ENCODE measurements at places on chromosomes 3 and 15. TPM values are rescaled to one million over a fixed set of nuclear protein-coding genes. Genes with fewer than 3 reads are reported as not detected.

- DNase-seq: no peak
Observed at GRCh38 chr3:117097351-117097750, 387.8 kb downstream of the TUSC7 start.

The ECE2 gene
- 0.19 TPM for total RNA-seq

GRCh38 chr3:172635588-172635987, 75.3 kb downstream of the NCEH1 start:
- no peak for DNase-seq

GRCh38 chr15:38048001-38048455, 113.6 kb downstream of the TMCO5A start:
- DNase-seq: no peak

GRCh38 chr3:178420033-178420432, 116.2 kb upstream of the KCNMB2 start:
- DNase-seq: no peak

GRCh38 chr3:82087958-82088357, 326.5 kb upstream of the GBE1 start:
- no peak for DNase-seq

DNA sequence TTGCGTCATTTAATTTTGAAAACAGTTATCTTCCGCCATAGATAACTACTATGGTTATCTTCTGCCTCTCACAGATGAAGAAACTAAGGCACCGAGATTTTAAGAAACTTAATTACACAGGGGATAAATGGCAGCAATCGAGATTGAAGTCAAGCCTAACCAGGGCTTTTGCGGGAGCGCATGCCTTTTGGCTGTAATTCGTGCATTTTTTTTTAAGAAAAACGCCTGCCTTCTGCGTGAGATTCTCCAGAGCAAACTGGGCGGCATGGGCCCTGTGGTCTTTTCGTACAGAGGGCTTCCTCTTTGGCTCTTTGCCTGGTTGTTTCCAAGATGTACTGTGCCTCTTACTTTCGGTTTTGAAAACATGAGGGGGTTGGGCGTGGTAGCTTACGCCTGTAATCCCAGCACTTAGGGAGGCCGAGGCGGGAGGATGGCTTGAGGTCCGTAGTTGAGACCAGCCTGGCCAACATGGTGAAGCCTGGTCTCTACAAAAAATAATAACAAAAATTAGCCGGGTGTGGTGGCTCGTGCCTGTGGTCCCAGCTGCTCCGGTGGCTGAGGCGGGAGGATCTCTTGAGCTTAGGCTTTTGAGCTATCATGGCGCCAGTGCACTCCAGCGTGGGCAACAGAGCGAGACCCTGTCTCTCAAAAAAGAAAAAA, 1.2 kb downstream of the B2M start:
- peak; percentile 94 for DNase-seq

The CCNB2 gene
- total RNA-seq: 3.0 TPM

The RTP3 gene
- total RNA-seq: not detected

DNA sequence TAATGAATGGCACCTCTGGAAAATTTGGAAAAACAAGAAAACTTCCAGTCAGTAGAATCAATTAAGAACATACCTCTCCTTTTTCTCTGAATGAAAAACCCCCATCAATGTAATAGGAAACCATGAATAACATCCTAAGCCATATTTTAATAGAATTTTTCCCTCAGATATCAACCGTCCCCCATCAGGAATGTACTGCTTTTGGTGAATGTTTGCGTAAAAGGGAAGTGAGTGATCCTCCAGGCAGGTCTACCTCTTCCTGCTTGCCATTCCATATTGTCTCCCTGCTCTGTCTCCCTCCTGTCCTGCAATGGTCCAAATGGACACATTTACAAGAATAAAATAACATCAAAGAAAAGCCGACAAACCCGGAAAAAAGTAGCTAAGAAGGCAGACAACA, 30.8 kb downstream of the LAMP3 start:
- no peak for DNase-seq

The ZNF662 gene
- 14.4 TPM for total RNA-seq

The KLHL40 gene
- total RNA-seq: not detected

GRCh38 chr3:140323561-140323960, 354.3 kb upstream of the TRIM42 start:
- no peak for DNase-seq

The KBTBD13 gene
- 0.09 TPM for total RNA-seq

DNA sequence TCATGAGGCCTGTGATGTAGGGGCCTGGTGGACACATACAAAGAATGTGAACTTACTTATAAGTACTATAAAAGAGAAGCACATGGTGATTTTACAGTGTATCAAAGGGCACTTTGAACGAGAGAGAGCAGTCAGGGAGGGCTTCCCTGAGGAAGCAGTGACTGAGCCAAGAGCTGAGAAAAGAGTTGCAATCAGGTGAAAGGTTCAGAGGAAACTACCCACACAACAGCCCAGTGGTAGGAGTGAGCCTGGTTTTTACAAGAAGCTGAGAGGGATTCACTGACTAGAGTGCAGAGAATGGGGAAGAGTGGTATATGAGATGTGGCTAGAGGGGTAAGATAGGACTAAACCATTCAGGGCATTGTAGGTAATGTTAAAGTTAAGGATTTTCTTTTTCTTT, 57.1 kb downstream of the CALML4 start:
- no peak for DNase-seq

The ADCY5 gene
- 7.8 TPM for total RNA-seq

DNA sequence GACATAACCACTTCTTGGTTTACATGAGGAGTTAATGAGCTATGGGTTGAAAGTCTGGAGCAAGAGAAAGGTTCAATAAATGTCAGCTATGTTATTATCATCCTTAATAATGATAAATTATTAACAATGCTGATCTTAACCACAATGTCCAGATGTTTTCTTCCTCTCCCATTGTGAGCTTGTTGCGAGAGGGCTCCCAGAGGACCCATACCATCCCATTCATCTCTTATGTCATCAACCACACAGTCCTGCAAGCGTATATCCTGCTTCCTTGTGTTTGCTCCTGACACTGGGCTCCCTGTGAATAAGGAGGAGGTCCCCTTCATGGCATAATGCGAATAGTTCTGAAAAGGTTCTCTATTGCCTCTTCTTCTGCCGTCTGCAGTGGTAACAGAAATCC, 266.8 kb downstream of the TLE3 start:
- no peak for DNase-seq

The SCAANT1 gene
- total RNA-seq: not detected

DNA sequence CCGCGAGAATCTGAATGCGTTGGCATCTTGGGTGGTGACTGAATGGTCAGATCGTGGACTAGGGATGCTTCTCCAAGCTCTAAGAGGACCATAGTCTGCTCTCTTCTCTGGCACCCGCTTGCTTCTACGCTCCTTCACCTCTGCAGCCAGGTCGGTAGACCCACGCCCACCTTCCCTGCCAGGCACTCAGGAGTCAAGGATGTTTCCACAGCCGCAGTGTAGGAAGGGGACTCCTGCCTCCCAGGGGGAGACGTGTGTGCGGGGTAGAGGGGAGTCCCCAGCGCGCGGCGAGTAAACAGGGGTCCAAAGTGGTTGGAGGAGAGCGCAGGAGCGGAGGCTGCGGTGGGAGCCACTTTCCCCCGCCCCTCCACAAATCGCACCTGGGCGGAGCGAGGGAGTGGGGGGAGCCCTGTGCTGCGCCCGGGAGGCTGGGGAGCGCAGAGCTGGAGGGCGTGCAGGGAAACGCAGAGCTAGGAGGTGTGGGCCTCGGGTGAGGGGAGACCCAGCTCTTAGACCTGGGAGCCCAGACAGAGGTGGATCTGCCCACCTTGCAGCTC, 1.7 kb downstream of the LRRC3B start:
- DNase-seq: no peak

DNA sequence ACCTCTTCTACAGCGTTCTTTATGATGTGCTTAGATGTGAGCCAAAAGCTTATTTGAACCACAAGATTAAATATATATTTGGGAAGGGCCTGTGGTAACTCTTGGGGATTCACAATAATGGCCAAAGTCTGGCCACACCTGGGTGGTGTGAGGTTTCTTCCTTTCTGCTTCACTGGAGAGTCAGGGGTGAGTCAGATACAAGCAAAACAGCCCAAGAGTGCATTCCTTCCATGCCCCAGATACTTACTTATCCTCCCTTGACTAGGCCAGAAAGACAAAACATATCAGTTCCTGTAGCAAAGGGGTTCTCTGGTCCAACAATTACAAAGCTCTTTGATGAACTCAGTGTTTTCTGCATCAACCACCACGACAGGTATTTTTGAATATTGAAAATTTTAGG, 941 bp downstream of the ZBED2 start:
- DNase-seq: no peak

The XCR1 gene
- 0.29 TPM for total RNA-seq

The MAPKAPK3 gene
- total RNA-seq: 21.5 TPM

The RBP2 gene
- total RNA-seq: 3.5 TPM

The CLK3 gene
- 110 TPM for total RNA-seq

DNA sequence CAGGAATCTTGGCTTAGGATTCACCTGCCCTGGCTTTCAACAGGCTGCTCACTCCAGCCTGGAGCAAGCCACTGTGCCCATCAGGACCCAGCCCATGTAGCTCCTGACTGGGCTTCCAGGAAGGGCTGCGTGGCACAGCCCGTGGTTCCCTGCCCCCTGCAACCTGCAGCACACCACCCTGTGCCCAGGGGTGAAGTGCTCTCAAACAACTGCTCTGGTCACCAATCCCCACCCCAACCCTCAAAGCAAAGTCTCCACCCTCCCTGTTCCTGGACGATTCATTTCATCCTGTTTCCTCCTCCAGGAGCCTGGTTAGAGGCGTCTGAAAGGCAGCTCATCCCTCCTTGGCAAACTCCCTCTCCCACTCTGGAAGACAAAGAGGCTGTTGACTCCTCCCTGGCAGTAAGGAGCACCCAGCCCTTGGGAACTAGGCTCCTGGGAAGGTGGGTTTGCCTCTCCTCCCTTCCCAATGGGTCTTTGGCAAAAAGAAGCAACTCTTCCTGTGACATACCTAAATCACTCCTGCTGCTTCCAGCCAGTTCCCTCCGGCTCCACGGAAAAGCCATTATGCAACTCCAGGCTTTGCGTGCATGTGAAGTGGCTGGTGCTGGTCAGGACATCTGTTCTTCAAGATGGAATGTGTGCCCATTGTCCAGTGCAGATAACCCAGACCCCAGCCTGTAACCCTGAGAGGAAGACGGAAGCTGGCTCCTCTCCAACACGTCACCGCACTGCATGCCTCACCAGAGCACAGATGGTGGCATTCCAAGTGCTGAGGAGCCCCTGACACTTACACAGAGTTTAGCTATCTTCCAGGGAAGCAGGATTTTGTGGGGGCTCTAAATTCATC, 29.1 kb upstream of the VIPR1 start:
- DNase-seq: peak; percentile 52

GRCh38 chr3:27253391-27253790, 115.8 kb downstream of the NEK10 start:
- DNase-seq: no peak

- no peak for DNase-seq
Observed at GRCh38 chr3:66572090-66572675, 71.4 kb upstream of the LRIG1 start.

GRCh38 chr3:196140224-196140623, 58.3 kb upstream of the TFRC start:
- DNase-seq: no peak

DNA sequence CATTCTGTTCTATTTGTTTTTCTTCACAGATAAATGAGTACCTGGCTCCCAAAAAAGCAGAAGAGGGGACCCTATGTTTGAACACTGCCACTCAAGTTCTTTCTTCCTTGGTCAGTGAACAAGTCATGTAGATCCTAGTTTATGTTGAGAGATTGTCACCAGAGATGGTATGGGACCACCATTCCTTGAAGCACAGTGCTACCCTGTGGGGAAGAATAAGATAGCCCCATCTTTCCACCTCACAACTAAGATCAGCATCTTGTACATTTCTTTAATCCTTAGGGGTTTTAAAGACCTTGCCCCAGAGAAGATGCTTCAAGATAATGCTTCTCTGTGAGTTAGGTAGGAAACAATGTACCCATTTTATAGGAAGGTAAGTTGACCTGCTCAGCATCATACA, 233.5 kb upstream of the WNT5A start:
- no peak for DNase-seq

DNA sequence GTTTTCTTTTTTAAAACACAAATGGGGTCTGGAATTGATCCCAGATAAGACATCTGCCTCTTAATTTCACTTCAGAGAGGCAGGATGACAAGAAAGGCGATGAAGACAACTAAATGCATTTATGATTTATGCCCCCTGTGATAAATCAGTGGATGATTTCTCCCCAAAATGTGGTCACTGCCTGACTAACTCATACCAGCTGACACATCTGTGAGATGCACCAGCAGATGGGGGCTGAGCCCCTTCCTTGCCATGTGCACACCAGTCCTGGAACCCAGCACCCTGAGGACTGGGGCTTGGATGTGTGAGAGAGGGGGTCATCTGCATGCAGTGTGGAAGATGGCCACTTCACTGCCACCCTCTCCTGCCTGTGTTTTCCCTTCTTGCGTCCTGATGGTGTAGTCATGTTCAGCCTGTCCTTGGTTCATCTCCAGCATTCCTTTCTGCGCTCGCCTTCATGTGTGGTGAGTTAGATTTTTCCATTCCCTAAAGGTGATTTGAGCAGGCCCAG, 264.3 kb downstream of the LRTM1 start:
- DNase-seq: no peak

DNA sequence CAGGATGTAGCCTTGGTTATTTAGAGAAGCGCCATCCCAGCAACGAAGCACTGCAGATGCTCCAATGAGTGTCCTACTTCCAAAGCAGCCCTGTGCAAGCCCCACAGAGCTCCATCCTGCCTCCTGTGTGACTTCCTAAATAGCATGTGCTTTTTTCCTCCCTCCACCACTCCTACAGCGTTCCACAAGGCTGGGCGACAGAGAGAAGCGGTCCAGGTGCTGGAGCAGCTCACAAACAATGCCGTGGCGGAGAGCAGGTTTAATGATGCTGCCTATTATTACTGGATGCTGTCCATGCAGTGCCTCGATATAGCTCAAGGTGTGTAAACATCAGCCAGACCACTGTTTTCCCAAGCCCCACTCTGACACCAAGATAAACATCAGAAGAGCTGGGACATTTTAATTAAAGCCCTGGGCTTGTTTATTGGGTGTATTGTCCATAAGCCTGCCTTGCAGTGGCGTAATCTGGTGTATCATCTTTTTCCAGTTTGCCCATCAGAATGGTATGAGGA, 22.2 kb upstream of the RHO start:
- DNase-seq: no peak

GRCh38 chr15:42065033-42065432, 29.3 kb downstream of the PLA2G4D start:
- no peak for DNase-seq

The KCNAB1 gene
- 1.2 TPM for total RNA-seq

DNA sequence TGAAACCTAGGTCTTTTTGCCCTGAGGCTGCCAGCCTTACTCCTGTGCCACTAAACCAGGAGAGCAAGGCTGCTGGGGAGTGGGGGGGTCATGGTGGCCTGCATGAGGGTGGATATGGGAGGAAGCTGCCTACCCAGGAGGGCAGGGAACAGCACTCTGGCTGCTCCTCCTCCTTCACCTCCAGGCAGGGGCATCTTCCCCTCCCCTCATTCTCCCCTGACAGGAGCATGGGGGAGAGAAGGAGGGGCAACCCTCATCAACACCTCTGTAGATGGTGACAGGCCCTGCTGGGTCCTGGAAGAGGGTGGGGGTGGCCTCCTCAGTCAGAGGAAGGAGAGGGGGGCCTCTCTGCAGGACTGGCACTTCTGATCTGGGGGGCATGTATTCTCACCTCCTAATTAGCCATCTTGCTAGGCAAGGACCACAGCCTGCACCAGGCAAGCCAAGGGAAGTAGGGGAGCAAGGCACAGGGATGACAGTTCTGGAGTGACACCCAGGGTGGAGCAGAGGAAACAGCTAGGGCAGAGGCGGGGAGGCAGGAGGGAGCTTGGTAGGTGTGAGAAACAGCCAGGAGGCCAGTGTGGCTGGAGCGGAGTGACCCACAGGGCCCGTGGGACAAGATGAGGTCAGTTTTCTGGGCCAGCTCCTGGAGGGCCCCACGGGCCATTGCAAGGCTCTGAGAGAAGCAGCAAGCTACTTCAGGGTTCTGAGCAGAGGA, 4.9 kb downstream of the CCDC33 start:
- no peak for DNase-seq
